Aortic smooth muscle cell (primary cell): ENCODE measurements at places on chromosomes 5 and 9. TPM values are rescaled to one million over a fixed set of nuclear protein-coding genes. Genes with fewer than 3 reads are reported as not detected.

The MARCHF11 gene
- total RNA-seq: not detected in 2 replicates

The TAF11L10 gene
- total RNA-seq: not detected in 2 replicates

The MARCOL gene
- not detected in 2 replicates for total RNA-seq

The TARS1 gene
- 202 and 216 TPM in 2 replicates for total RNA-seq

The CATSPER3 gene
- total RNA-seq: 0.13 and 0.25 TPM in 2 replicates

The LCN12 gene
- 0.26 and 0.37 TPM in 2 replicates for total RNA-seq
